ENCODE measurements at places on chromosomes 7 and 10.
A peak's percentile ranks its signal among the peaks of the same experiment; 100 is the strongest.

DNA sequence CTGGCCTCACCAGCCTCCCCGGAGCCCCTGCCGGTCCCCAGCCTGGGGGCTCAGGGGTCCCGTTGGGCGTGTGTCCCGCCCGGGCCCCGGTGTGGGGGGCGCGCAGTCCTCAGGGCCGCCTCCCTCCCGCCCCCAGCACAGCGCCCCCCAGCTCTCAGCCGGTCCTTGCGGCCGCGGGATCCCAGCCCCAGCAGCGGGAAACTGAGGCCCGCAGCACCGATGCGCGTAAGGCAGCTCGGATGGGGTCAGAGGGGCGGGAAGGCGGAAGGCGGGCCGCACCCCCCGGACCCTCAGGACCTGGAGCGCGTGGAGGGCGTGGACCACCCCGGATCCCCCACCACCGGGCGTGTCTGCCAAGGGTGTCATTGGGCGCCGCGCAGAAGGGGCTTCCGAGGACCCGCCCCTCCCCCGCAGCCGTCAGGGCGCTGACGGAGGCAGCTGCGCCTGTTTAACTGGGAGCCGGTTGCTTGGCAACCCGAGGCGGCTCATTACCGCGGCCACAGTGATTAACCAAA, 14.9 kb downstream of the UNCX start:
- no peak for DNase-seq

DNA sequence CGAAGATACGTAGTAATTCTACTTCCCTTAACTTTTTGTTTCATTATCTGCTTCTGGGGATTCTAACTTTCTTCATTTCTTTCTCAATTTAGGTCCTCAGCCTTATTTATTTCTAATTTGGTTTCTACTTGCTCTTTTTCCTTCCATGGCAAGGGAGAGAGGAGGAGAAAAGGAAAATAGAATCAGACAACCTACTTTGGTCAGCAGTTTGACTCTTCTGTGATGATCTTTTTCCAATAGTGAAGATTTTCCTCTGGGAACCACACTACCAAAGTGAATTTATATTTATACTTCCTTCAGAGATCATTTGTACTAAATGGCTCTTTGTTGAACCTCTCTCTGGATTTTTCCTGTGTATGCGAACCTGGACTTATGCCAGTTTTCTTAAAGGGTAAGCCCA, 90.2 kb downstream of the TMEM26 start:
- DNase-seq: no peak

GRCh38 chr10:27635290-27635689, 110.3 kb downstream of the MKX start:
- no peak for DNase-seq

DNA sequence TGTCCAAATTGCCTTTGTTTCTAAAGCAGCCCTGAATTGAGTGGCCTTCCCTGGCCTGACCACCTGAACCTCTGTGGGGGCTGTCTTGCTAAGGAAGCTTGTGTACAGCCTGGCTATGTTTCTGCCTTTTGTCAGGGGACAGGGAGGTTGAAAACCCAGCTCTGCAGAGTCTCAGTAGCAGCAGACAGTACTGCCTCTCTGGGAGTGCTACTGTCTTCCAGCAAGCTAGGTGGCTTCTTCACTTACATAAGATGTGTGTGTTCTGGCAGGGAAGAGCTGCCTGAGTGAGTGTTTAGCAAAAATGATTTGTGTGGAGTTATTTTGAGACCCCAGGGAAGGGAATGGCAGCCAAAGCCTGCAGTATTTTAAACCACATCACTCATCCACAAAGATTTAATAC, 57.4 kb downstream of the LRRC4 start:
- no peak for DNase-seq

DNA sequence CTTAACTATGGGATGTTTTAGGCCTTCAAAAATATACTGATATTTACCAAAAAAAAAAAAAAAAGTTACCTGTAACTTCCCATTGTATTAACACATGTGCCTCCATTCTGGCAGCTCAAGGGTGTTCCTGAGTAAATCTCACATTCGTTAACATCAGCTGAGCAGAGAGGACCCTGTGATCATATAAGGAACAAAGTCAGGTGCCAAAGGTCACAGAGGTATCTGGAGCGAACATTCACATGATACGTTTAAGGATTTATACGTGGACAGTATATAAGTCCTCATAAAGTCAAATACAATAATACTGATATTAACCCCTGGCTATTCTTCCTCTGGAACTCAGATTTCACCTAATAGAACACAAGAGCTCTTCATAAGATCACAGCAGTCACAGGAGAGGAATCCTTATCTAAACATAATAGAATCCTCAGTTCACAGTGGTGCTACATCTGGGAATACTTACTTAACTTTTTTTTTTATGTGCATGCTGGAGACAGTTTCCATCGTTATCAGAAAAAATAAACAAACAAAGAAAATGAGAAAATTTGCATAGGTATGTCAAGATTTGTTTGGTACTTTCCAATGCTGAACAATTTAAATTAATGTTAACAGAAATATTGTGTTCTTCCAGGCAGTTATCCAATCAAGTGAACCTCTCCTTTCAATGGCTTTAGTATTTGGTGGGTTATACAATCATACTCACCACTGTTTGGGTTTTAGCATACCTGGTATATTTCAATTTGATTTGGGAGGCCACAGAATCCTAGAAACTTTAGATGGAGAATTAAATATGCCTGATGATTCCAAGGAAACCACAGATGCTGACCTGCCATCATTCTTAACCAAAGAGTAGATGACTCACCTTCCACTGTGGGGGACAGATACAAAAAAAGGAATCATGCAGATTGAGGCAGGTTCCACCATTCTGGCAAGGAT, 6.6 kb downstream of the CUBN start:
- DNase-seq: no peak

DNA sequence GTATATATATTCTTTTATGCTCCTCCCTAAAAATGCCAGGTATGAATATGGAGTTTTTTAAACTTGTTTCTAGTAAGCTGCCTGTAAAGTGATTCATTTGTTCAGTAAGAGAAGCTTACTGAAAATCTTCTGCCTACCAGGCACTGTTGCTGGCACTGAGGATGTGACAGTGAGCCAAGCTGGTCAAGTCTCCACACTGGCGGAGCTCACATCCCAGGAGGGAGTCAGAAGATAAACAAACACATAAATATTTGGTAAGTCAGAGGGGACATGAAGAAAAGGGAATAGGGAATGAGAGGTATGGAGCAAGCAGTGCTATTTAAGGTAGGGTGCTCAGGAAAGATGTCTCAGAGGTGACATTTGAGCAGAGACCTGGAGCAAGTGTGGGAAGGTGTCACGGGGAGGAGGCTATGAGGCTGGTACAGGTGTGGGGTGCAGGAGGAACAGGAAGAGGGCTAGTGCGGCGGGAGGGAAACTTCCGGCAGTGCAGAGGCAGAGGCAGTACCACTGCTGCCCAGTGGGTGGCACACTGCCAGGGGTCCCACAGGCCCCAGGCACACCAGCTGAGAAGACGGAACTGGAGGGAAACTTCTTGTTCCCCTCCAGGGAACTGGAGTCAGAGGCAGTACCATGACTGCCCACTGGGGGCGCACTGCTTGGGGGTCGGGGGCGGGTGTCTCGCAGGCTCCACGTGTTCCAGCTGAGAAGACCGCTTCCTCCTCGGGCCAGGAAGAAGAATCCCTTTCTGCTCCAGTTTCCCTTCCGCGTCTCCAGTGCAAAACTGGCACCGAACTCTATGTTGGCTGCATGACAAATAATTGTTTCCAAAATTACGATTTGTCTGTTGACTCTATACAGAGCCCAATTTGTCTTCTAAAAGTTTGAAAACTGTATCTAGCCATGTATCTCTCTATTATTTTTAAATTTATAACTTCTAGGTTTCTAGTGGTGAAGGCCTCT, 161.0 kb downstream of the TEX36 start:
- DNase-seq: no peak

GRCh38 chr10:110822712-110823311, 48.9 kb upstream of the PDCD4 start:
- DNase-seq: no peak

DNA sequence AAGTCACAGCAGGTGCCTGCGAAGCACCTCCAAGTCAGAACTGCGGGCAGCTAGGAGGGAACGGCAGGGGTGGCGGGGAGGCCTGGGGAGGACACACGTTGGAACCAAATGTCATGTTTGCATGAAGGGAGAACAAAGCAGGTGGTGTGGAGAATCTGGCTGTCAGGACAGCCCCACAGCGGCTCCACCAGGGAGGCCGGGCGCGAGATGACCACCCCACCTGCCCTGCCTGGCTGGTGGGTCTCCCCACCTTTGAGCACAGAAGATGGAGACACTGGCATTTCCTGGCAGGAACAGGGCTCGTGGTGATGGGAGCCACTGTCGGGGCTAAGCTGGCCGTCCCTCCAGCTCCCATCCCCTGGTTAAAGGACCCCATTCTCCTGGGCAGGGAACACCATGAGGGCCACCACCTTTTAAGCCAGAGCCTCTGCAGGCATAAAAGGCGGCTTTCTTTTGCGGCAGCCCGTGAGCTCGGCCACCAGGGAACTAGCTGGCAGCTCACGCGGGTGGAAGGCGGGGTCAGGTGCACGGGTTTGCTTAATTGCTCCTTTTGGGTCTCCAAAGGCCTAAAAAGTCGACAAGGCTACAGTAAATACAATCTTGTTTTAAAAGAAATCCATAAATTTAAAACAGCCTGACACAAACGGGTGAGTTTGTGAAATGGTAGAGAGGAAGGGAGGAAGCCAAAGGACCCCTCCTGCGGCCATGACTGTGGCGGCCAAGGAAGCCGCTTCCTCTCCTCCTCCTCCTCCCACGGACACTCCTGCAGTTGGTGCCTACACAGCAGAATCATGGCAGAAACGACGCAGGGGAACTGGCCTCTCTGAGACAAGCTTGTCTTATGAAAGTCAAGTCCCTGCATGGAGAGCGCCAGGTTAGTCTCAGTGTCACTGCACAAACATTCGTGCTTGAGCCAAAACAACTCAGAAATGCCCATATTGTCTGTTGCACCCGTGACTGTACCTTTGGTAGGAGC, 213.8 kb downstream of the DNAJB6 start:
- DNase-seq: no peak

GRCh38 chr7:105940109-105940508, 23.0 kb upstream of the CDHR3 start:
- DNase-seq: peak; percentile 29

DNA sequence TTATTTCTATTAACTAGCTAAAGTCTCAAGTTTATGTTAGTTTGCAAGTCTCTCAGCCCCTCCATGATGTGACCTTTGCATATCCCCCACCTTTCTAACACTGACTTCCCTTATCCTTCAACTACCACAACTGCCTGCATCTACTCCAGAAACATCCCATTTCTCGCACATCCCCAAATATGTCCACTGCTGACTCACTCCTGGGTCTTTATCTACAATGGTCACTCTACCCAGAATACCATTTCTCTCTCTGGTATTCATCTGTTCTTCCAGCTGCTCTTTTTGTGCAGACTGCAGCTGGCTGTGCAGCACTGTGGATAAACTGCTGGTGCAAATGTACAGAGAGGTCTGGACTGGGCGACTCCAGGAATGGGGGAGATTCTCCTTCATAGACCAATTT, 32.7 kb upstream of the PRSS1 start:
- no peak for DNase-seq

- DNase-seq: no peak
Observed at GRCh38 chr7:30838008-30838407, 66.8 kb downstream of the MINDY4 start.

GRCh38 chr10:11578802-11579255, 32.6 kb downstream of the USP6NL start:
- DNase-seq: no peak

- DNase-seq: no peak
Observed at GRCh38 chr7:75534727-75535307, 42.7 kb downstream of the SPDYE5 start.

GRCh38 chr10:109875151-109875568, 48.2 kb downstream of the XPNPEP1 start:
- DNase-seq: no peak

DNA sequence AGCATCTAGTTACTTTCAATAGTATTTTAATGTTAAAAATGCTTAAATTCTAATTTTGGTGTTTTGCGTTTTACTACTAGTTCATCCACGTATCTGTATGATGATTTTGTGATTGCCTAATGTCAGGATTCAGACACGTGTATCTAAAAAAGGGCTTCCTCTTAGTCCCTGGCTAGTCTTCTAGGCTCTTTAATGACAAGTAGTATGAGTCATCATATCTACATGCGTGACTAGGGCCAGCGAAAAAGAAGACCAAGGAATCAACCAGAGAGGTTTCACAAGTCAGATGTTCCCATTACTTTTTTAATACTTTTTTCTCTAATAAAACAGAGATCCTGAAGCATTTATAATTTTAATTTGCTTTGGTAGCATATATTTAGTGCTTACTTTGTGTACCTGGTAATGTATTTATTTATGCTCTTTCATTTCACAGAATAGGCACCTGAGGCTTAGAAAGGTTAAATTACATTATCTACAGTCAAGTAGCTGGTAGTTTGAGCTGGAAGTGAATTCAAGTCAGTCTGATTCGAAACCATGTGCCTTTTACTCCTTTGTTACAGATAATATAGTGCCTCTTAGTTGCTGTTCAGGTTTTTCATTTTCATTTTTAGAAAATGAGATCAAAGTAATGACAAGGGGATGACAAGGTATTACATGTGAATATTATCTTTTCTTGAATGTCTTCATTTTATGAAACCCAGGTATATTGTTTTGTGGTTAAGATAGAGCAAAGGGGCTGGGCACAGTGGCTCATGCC, 140.3 kb downstream of the FOXP2 start:
- no peak for DNase-seq

GRCh38 chr10:123018531-123018930, 9.7 kb downstream of the ACADSB start:
- DNase-seq: no peak

DNA sequence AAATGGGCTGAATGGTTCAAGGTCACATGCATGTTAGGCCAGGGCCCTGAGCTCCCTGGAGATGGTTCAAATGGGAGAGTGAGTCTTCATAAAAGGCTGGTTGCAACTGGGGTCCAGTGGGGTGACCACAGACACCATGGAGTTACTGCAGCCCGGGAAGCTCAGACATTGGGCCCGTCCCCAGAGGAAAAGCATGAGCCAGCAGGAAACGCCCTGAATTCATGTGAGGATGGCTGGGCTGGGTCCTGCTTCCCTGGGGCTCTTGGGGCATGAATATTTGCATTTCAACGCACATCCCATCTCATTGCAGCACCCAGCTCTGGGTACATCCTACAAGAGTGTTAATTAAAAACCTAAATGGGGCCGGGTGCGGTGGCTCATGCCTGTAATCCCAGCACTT, 549.0 kb downstream of the TCERG1L start:
- DNase-seq: no peak

DNA sequence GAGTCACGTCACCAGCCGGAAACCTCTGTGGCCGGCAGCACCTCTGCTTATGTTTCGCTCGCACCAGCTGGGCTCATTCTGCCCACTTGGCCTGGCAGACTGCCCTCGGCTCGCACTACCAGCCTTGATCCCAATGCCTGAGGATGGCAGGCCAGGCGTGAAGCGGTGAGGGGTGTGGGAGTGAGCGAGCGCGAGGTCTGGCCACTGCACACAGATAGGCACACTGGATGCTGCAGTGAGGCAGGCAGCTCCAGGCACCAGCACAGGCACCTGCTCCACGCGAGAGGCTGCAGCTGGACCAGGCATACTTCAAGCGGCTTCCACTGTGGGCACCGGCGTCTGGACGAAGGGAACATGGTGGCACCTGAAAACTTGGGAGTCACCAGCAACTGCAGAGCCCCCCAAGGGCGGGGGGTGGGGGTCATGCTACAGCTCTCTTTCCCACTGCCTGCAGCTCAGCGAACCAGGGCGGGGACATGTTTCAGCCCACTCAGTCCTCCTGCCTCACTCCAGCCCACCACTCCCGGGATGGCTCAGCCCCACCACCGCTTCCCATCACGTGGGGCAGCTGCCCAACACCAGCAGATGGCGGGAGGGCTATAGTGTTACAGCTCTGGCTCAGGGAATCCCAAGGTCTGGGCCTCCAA, 5.4 kb upstream of the DMTF1 start:
- DNase-seq: no peak

Measured in NCI-H2081 treated with DMSO at 0.1 percent for 48 hours (cell line).